Fibroblast of skin of right biceps (primary cell): ENCODE measurements at places on chromosomes 7 and 10.

- DNase-seq: peak; percentile 81
Observed at GRCh38 chr7:33743594-33743993, 161.7 kb upstream of the BMPER start.

- DNase-seq: no peak
Observed at GRCh38 chr7:92682330-92682729, 92.1 kb upstream of the FAM133B start.

DNA sequence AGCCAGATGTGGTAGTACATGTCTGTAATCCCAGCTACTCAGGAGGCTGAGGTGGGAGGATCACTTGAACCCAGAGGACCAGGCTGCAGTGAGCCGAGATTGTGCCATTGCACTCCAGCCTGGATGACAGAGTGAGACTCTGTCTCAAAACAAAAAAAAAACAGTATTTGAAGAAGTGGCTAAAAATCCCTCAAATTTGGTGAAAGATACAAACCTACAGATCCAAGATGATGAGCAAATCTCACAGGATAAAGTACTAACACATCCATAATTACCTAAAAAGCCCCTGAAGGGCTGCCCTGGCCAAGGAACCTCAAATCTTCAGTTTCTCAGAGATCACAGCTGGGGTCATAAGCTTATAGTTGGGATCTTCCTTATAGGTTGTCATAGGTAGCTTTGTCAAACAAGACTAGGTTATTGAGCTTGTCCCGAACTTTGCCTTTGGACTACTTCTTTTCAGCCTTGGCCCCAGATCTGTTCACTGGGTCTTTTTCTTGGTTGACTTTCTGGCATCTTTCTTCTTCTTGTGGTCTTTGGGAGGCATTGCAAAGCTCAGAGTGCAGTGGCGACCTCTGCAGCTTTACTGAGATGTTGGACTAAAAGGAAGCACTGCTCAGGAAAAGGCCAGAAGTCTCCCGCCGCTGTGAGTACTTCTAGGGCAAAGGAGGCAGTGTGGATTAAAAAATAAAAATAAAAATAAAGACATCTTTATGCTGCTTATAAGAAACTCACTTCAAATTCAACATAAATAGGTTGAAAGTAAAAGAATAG is 28.6 kb upstream of the SAR1A start:
- DNase-seq: no peak

GRCh38 chr10:67783606-67784294 is 54.2 kb downstream of the DNAJC12 start:
- DNase-seq: no peak

GRCh38 chr7:47188653-47189315 is 393.1 kb downstream of the TNS3 start:
- DNase-seq: peak; percentile 15
